ENCODE measurements at places on chromosomes 16 and 17. TPM values are rescaled to one million over a fixed set of nuclear protein-coding genes. Genes with fewer than 3 reads are reported as not detected.

Gene KRTAP2-3
- not detected for total RNA-seq

- H3K4me3 ChIP-seq = no peak overlapping the region
- no peaks in the 10 kb centered on the region for H3K27me3 ChIP-seq
- H3K36me3 ChIP-seq = peaks cover 69% of the 10 kb centered on the region
- H3K4me1 ChIP-seq = peaks cover 54% of the 10 kb centered on the region
- DNase-seq = no peak
These were observed 5.2 kb downstream of the NAGLU start for GRCh38 chr17:42541041-42541833.

Gene ASB16
- 3.3 TPM for total RNA-seq

DNA sequence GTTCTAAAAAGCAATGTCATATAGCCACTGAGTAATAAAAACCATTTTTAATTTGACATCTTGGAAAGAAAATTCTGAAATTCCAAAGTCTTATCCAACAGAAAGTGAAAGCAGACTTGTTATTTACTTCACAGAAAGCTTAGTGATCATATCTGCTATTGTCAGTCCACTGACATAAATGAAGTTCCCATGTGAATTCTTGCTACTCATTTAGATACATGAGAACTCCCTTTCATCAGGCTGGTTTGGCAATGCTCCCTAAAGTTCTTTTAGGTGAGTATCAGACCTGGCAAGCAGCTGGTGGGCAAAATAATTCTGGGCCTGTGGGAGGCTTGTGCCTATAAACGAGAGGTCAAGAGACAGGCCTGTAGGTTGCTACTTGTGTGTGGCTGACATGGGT, 23.4 kb downstream of the NME2 start:
- no peaks in the 10 kb centered on the region for H3K27me3 ChIP-seq
- peaks cover 34% of the 10 kb centered on the region for H3K36me3 ChIP-seq
- H3K4me1 ChIP-seq = no peaks in the 10 kb centered on the region

- peaks cover 2% of the 10 kb centered on the region for H3K27me3 ChIP-seq
- H3K4me3 ChIP-seq = no peak overlapping the region
- peaks cover 27% of the 10 kb centered on the region for H3K4me1 ChIP-seq
- no peaks in the 10 kb centered on the region for H3K36me3 ChIP-seq
These were observed 50.8 kb downstream of the DNAH17 start for GRCh38 chr17:78526231-78527025.

DNA sequence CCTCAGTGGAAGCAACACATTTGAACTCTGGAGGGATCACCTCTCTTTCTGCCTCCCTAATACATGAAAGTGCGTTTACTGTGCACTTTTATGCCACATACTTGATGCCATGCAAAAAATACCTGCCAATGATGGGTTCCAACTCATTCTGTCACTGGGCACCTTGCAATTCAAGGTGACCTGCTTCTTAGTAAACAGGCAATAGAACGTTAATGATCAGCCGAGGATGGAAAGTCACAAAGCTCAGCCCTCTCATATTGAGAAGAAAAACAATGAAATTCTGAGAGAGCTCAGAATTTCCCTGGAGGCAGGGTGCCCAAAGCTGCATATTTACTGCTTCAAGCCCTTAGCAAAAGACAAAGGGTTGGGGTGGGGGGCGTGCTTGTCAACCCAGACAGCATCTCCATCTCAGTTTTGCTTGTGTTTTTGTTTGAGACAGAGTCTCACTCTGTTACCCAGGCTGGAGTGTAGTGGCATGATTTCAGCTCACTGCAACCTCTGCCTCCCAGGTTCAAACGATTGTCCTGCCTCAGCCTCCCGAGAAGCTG, 23.2 kb downstream of the LITAF start:
- H3K4me3 ChIP-seq = no peak overlapping the region
- H3K27me3 ChIP-seq = no peaks in the 10 kb centered on the region
- H3K4me1 ChIP-seq = peaks cover 20% of the 10 kb centered on the region
- H3K27ac ChIP-seq = no peak overlapping the region
- no peak for DNase-seq
- H3K36me3 ChIP-seq = no peaks in the 10 kb centered on the region

- no peaks in the 10 kb centered on the region for H3K36me3 ChIP-seq
- H3K27me3 ChIP-seq = no peaks in the 10 kb centered on the region
- DNase-seq = no peak
- H3K27ac ChIP-seq = no peak overlapping the region
These were observed 30.4 kb upstream of the HS3ST3B1 start for GRCh38 chr17:14270508-14270907.

DNA sequence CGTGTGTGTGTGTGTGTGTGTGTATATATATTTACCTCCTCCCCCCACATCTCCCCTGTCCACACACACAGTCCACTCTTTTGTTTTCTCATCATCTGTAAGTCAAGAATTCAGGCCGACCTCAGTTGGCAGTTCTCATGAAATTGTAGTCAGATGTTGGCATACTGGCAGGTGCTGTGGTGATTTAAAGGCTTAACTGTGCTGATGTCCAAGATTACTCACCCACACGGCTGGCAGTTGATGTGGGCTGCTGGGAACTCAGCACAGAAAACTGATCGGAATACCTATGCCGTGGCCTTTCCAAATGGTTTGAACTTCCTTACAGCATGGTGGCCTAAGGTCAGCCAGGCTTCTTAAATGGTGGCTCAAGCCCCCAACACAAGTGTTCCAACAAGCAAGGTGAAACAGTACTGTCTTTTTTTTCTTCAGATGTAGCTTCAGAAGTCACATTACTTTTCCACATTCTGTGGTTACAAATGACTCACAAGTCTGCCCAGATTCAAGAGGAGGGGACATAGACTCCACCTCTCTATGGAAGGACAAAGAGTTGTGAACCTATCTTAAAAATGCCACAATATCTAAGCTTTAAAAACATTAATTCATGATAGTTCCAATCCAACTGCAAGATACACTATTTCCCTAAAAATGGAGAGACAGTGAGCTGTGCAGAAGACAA, 198.5 kb upstream of the HS3ST4 start:
- no peaks in the 10 kb centered on the region for H3K36me3 ChIP-seq
- H3K4me3 ChIP-seq = no peak overlapping the region
- H3K4me1 ChIP-seq = no peaks in the 10 kb centered on the region
- DNase-seq = no peak

Gene ABI3
- 3.1 TPM for total RNA-seq

Gene TNP2
- not detected for total RNA-seq

Gene KREMEN2
- total RNA-seq = 5.6 TPM

Gene TMEM235
- 0.04 TPM for total RNA-seq

DNA sequence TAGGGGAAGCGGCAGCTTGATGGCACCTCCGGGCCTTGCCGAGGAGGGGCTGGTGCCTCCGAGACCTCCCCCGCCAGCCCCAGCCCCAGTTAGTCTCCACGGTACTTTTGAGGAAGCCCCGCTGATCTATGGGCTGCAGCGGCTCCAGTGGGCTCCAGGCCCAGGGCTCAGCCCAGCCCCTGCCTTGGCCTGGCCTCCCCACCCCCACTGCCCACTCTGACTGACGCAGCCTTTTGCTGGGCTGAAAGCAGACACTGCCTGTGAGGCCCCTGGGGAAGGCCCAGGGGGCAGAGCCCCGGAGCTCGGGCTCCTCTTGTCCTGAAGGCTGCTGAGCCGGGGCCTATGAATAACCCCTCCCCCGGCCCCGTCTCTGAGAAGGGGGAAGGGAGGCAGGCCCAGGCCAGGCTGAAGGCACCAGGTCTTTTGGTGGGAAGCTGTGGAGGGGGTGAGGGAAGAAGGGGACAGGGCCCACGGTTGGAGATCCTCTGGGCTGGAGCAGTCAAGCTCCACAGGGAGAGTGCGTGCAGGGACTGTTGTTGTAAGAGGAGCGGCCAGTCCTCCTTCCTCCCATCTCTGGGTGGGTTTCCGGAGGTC, 7.5 kb upstream of the SMTNL2 start:
- peak overlapping the region; percentile 80 for H3K27ac ChIP-seq
- H3K36me3 ChIP-seq = no peaks in the 10 kb centered on the region
- H3K4me1 ChIP-seq = peaks cover 29% of the 10 kb centered on the region
- DNase-seq = peak; percentile 62
- peaks cover 2% of the 10 kb centered on the region for H3K27me3 ChIP-seq

Gene CEP112
- total RNA-seq = 18.6 TPM

- DNase-seq = no peak
- no peak overlapping the region for H3K27ac ChIP-seq
- H3K36me3 ChIP-seq = no peaks in the 10 kb centered on the region
- H3K4me3 ChIP-seq = peak overlapping the region; percentile 13
- peaks cover 32% of the 10 kb centered on the region for H3K4me1 ChIP-seq
These were observed 654 bp downstream of the DLX3 start for GRCh38 chr17:49994085-49995054.

GRCh38 chr16:84299734-84300440, 5.2 kb downstream of the WFDC1 start:
- H3K36me3 ChIP-seq = no peaks in the 10 kb centered on the region
- H3K4me3 ChIP-seq = no peak overlapping the region
- peaks cover 10% of the 10 kb centered on the region for H3K27me3 ChIP-seq
- peaks cover 29% of the 10 kb centered on the region for H3K4me1 ChIP-seq
- H3K27ac ChIP-seq = no peak overlapping the region

GRCh38 chr17:13601776-13602551, at the start of gene HS3ST3A1:
HS3ST3A1 (minus strand) TSS chr17:13601929; CDS start chr17:13601129, 800 bp downstream.
- H3K36me3 ChIP-seq = no peaks in the 10 kb centered on the region
- H3K4me1 ChIP-seq = peaks cover 16% of the 10 kb centered on the region
- H3K27ac ChIP-seq = peak within 1 kb of the TSS; percentile 77
- H3K4me3 ChIP-seq = peak within 1 kb of the TSS; percentile 65
- DNase-seq = peak; percentile 79

Gene MYO15B
- 77.4 TPM for total RNA-seq

- DNase-seq = no peak
- H3K4me1 ChIP-seq = peaks cover 56% of the 10 kb centered on the region
- H3K4me3 ChIP-seq = no peak overlapping the region
- peaks cover 10% of the 10 kb centered on the region for H3K27me3 ChIP-seq
- H3K27ac ChIP-seq = no peak overlapping the region
- no peaks in the 10 kb centered on the region for H3K36me3 ChIP-seq
These were observed 28.9 kb upstream of the RPH3AL start for GRCh38 chr17:381516-381915.

Gene MIEN1
- total RNA-seq = 17.9 TPM

DNA sequence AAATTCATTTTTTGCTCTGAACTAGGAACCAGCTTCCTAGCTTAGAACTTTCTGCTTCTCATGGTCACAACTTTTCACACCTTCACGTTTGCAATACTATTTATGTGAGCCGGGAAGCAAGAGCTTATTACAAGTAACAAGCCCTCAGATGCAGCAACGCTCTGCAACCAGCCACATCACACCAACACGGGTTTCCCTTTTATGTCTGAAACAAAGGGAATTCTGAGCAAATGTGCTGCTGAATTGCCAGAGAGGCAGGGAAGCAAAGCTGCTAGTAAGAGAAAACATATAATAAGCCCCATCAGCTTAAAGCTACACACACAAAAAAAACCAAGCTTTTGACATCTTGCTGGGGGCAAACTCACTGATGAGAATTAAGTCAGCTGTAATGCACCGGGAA, 122.2 kb downstream of the SLC39A11 start:
- no peaks in the 10 kb centered on the region for H3K4me1 ChIP-seq
- H3K36me3 ChIP-seq = no peaks in the 10 kb centered on the region
- no peaks in the 10 kb centered on the region for H3K27me3 ChIP-seq
- no peak overlapping the region for H3K27ac ChIP-seq

Gene MMP28
- total RNA-seq = 3.5 TPM

DNA sequence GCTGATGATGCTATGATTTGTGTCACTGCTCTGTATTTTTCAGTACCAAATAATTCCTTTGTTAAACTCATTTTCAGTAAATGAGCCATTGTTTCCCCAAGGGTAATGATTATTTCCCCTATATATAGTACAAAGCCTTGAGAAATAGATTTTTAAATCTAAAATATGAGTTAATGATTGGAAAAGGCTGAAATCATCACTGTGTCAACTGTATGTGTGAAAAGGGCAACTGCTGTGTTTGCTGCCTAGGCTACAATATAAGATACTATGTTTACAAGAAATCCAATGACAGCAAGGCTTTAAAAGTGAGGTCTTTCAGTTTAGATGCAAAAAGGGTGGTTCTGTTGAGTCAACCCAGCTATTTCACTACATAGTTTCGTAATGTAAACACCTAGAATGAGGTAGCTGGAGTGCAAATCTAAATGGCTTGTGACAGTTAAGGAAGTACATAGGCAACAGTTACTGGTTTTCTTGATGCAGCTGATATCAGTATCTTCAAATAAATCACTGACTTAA, 15.3 kb downstream of the NLK start:
- H3K27me3 ChIP-seq = no peaks in the 10 kb centered on the region
- no peaks in the 10 kb centered on the region for H3K36me3 ChIP-seq
- no peak overlapping the region for H3K4me3 ChIP-seq
- no peak overlapping the region for H3K27ac ChIP-seq
- DNase-seq = no peak

DNA sequence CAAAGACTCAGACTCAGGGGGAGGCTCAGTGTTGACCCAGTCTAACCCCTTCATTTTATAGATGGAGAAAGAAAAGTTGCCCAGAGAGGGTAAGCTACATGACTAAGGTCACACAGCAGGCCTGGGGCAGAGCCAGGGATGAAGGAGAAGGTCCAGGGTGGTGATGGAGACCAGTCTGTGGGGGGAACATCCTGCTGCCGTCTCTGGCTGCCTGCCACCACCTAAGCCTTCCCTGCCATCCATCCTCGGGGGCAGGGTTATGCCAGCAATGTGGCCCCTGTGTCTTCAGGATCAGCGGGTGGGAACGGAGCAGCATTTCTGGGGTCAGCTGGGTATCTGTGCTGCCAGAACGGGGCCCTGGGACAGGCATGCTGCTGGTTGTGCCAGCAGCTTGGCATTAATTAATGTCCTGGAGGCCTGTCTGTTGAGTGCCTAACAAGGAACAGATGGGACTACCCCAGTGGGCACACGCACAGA, 5.5 kb downstream of the DOK4 start:
- H3K27ac ChIP-seq = no peak overlapping the region
- DNase-seq = no peak
- H3K4me1 ChIP-seq = peaks cover 49% of the 10 kb centered on the region
- no peak overlapping the region for H3K4me3 ChIP-seq

Gene CDK5R1
- total RNA-seq = 4.4 TPM

Gene KCNJ18
- not detected for total RNA-seq

DNA sequence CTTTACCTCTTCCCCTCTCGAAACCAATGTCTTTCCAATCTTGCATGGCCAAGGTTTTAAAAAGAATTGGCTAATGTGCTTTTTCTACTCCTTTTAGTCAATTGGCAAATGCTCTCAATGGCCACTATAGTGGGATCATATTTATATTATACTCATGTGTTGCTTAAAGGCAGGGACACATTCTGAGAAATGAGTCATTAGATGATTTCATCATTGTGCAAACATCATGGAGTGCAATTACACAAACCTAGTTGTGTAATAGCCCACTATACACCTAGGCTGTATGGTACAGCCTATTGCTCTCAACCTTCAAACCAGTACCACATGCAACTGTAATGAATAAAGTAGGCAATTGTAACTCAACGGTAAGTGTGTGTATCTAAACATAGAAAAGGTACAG, 180.9 kb downstream of the HS3ST3A1 start:
- no peak overlapping the region for H3K27ac ChIP-seq
- H3K36me3 ChIP-seq = no peaks in the 10 kb centered on the region
- no peak for DNase-seq
- H3K27me3 ChIP-seq = no peaks in the 10 kb centered on the region

DNA sequence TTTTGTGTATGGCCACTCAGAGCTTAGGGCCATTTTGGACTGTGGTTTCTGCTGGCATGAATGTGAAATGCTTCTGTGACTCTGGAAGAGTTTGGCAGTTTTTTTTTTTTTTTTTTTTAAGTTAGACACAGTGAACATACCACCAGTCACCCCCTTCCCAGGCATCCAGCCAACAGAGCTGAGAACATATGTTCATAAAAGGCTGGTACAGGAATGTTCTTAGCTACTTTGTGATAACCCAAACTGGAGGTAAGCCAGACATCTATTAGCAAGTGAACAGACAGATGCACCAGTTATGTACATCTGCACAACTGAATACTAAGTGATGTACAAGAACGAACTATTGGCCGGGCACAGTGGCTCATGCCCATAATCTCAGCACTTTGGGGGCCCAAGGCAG, 92.7 kb downstream of the ABCC1 start:
- H3K36me3 ChIP-seq = peaks cover 8% of the 10 kb centered on the region
- no peaks in the 10 kb centered on the region for H3K27me3 ChIP-seq

Gene SLC52A1
- 0.04 TPM for total RNA-seq
